ENCODE measurements at places on chromosomes 3 and 15.

- DNase-seq, result no peak
Observed at GRCh38 chr3:134008630-134009156, 21.0 kb downstream of the SLCO2A1 start.

GRCh38 chr15:78727561-78727960, 83.7 kb downstream of the ADAMTS7 start:
- no peak for DNase-seq

GRCh38 chr3:64196236-64196929, 28.9 kb downstream of the PRICKLE2 start:
- DNase-seq, result no peak

GRCh38 chr15:52186651-52187486, 4.3 kb downstream of the GNB5 start:
- no peak for DNase-seq

- no peak for DNase-seq
Observed at GRCh38 chr3:178271740-178272387, 264.4 kb upstream of the KCNMB2 start.

DNA sequence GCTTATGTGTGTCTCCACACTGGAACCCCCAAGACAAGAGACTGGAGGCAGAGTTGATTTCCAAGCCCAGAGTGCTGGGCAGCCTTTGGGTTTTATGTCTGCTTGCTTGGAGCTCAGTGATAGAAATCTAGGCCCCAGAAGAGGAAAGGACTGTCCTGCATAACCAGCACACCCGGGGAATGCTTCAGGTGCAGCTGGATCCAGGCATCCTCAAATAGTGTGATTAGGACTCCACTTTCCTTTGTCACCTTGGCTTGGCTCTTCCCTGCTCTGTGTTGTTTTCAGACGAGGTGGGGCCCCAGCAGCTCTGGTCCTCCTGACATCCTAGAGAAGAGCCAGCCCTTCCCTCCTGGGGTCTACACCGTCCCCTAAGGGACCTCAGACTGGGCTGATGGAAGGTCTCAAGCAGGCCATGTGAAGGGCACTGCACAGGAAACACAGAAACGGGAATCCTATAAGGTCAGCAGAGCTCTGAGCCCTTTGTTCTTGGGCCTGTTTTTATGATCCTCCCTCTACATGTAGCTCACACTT, 143.7 kb downstream of the TJP1 start:
- peak; percentile 9 for DNase-seq

GRCh38 chr3:22231061-22231460, 480.1 kb upstream of the ZNF385D start:
- DNase-seq, result no peak

GRCh38 chr15:90871716-90872485, 3.5 kb downstream of the FURIN start:
- peak; percentile 28 for DNase-seq

- peak; percentile 58 for DNase-seq
Observed at GRCh38 chr3:51373658-51374421, 11.3 kb upstream of the MANF start.

GRCh38 chr3:47961815-47962606, 54.2 kb downstream of the MAP4 start:
- DNase-seq, result peak; percentile 45

- DNase-seq, result no peak
Observed at GRCh38 chr3:17057321-17057720, 172.6 kb downstream of the PLCL2 start.

- DNase-seq, result peak; percentile 39
Observed at GRCh38 chr15:84598993-84599392, 1.8 kb upstream of the ZSCAN2 start.

DNA sequence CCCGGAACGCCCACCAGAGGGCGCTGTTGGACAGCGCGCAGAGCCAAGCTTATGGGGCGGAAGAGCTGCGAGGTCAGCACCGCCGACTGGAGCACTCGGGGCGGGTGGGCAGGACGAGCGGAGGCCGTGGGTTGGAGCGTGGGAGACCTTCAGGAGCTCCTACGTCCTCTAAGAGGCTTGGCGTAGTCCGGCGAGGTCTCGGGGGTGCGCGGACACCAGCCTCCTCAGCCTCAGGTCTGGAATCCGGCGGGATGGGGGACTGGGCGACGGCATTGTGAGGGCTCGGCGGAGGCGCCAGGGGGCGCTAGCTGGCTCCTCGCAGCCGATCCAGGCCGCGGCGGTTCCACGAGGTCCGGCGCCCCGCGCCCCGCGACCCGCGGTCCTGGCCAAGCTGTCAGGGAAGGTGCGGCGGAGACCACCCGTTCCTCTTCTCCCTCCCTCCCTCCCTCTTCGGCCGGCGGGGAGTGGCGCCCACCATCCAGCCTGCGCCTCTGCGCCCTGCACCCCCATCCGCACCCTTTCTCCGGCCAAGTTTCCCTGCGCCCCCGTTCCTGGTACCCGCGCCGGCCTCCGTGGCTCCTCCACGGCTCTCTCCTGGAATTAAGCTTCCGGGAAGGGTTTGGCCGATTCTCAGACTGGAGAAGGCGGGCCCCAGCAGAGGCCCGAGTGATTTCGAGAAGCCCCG, 24.3 kb upstream of the POLG start:
- peak; percentile 89 for DNase-seq

GRCh38 chr3:183817639-183818038, 7.7 kb downstream of the MAP6D1 start:
- DNase-seq, result no peak

- no peak for DNase-seq
Observed at GRCh38 chr3:128311441-128311844, 155.2 kb downstream of the DNAJB8 start.

DNA sequence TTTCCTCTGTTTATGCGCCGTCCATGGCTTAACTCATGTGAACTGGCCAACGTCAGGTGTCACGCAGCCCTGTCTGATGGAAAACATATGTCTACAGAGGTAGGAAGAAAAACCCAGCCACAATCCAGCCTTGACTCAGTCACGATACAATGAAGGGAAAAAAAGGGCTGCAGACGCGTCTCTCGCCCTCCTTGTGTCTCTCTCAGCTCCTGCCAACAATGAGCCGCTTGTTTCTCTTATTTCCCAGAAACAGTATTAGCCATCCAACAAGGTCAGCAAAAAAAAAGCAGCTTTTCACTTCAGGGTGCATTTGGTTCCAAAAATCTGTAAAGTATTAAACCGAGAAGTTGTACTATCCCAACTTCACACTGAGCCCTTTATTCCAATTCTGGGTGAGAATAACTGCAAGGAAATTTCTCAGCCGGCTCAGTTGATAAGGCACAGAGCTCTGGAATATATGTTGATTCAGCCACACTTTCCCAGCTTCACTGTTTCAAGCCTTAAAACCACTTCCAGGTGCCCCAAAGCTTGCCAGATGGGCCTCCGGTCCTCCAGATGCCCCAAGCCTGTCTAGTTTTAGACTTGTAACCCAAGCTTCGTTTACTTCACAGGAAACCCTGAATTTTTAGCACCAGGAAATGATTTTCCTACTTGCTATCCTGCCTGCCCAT, 79.4 kb downstream of the TM4SF4 start:
- peak; percentile 43 for DNase-seq

GRCh38 chr15:40424483-40425115, 16.2 kb upstream of the BAHD1 start:
- DNase-seq, result no peak

GRCh38 chr15:78224023-78224411, 10.3 kb downstream of the ACSBG1 start:
- peak; percentile 25 for DNase-seq

DNA sequence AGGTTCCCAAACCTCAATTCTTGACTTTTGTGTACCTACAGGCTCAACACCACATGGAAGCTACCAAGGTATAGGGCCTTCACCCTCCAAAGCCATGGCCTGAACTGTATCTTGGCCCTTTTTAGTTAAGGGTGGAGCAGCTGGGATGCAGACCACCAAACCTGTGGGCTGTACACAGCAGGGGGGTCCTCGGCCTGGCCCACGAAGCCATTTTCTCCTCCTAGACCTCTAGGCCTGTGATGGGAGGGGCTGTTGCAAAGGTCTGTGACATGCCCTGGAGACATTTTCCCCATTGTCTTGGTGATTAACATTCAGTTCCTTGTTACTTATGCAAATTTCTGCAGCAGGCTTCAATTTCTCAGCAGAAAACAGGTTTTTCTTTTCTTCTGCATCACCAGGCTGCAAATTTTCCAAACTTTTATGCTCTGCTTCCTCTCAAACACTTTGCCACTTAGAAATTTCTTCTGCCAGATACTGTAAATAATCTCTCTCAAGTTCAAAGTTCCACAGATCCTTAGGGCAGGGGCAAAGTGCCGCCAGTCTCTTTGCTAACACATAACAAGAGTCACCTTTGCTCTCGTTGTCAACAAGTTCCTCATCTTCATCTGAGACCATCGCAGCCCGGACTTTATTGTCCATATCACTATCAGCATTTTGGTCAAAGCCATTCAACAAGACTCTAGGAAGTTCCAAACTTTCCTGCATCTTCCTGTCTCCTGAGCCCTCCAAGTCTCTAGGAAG, 90.9 kb upstream of the PLXND1 start:
- no peak for DNase-seq

- DNase-seq, result no peak
Observed at GRCh38 chr3:128923576-128923975, 44.2 kb downstream of the ACAD9 start.

All from RPMI8226 (cell line).